ENCODE measurements at places on chromosomes 4 and X. TPM values are rescaled to one million over a fixed set of nuclear protein-coding genes. Genes with fewer than 3 reads are reported as not detected.

DNA sequence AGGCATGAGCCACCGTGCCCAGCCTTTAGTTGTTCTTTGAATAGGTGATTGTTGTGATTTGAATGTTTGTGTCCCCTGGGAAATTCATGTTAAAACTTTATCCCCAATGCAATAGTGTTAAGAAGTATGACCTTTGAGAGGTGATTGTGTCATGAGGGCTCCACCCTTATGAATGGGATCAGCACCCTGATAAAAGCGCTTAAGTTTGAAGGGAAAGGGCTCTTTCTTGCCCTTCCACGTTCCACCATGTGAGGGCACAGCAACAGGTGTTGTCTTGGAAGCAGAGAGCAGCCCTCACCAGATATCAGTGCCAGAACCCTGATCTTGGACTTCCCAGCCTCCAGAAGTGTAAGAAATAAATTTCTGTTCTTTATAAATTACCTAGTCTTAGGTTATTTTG lies 33.7 kb upstream of the RP2 start:
- no peak for DNase-seq

DNA sequence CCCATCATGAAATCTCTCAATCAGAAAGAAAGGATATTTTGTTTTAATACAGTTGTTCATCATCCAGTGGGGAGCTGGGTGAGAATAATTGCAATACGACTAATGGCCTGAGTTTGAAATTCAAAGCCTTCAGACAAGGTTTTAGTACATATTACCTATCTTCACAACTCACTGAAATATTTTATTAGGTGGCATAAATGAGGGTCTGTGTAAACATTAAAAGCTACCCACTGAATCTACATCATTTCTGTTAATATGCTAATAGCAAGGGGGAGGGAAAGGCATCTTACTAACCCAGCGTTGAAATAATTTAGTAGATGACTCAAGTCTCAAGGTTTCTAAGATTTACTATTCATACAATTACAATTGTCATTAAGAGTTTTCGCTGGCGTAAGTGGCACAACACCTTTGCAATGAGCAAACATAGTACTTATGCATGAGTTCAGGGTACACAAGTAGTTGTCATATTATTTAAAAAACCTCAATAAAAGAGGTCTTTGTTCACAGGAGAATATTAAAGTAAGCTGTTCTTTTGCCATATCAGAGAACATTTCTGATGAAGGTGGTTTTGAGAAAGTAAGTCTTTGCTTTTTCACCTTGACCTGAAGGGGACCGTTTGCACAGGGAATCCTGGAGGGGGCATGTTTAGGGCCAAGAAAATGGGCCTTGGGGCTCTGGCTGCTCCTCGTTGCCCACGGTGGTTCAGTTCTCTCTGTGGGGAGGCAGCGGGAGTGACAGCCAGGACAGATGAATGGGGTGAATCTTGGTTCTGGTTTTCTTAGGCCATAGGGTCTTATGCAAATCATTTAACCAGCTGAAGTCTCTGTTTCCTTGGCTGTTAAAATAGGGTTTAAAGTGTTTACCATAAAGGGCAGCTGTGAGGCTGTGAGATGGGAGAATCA lies 4.5 kb upstream of the RHOH start:
- no peak for DNase-seq

DNA sequence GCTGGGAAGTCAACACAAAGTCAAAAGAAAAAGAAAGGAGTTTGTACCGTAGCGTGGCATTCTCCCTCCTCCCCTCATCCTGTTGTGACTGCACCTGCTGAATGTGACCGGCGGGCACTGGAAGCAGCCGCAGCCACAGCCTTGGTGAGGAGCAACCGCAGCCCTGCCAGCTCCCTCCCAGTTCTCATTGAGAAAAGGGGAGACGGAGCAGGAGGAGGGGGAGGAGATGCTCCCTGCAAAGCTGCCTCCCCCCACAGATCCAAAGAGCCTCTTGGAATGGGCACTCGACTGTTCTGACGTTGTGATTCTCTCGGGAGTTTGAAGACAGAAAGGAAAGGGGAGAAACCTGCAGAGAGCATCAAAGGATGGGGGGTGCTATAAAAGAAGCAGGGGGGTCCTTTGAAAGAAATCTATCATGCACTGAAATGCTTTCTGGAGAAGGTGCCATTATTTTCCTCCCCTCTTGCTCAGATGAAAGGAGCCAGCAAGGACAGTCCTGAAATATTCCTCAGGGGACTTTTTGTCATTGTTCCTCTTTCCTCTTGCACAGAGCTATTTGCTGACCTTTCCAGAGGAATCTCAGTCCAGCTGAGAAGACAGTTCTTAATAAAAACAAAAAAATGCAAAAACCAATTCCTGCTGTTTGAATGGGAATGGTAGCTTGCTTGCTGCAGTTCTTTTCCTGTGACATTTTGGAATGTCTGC lies 429.7 kb downstream of the MAPK10 start:
- DNase-seq: no peak

GRCh38 chr4:146051223-146051622 lies 112.6 kb upstream of the ZNF827 start:
- no peak for DNase-seq

GRCh38 chrX:80765220-80765625 lies 44.5 kb downstream of the BRWD3 start:
- DNase-seq: no peak

GRCh38 chr4:83362492-83363329 lies 28.1 kb upstream of the HPSE start:
- DNase-seq: no peak

GRCh38 chrX:119398974-119399771 lies at the start of gene SLC25A43:
TSS of gene SLC25A43 (plus strand) at chrX:119399336. CDS start at chrX:119399404, 68 bp downstream.
- DNase-seq: no peak

- no peak for DNase-seq
These were observed 12.7 kb downstream of the FGFBP1 start for GRCh38 chr4:15925830-15926229.

DNA sequence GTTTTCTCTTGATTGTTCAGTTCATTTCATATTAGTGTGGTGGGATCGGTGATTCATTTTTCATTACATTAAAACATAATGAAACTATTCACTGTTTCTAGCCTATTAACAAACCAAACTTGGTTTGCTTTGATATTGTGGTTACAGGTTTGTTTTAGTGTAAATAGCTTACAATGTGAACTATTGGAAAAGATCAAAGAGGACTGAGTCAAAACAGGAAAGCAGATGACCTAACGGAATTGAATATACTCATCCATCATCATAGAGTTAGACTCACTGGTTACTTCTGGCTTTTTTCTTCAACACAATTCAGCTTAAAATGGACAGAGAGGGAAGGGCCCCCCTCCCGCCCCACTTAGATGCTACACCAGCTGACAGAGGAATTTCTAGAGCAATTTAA lies 616.2 kb upstream of the AADAT start:
- DNase-seq: no peak

GRCh38 chr4:74663631-74664030 lies 130.7 kb downstream of the BTC start:
- DNase-seq: no peak

- no peak for DNase-seq
These were observed 158.8 kb downstream of the CAMK2D start for GRCh38 chr4:113602646-113603228.

- DNase-seq: no peak
These were observed 469.0 kb upstream of the PRKX start for GRCh38 chrX:4182408-4182806.

DNA sequence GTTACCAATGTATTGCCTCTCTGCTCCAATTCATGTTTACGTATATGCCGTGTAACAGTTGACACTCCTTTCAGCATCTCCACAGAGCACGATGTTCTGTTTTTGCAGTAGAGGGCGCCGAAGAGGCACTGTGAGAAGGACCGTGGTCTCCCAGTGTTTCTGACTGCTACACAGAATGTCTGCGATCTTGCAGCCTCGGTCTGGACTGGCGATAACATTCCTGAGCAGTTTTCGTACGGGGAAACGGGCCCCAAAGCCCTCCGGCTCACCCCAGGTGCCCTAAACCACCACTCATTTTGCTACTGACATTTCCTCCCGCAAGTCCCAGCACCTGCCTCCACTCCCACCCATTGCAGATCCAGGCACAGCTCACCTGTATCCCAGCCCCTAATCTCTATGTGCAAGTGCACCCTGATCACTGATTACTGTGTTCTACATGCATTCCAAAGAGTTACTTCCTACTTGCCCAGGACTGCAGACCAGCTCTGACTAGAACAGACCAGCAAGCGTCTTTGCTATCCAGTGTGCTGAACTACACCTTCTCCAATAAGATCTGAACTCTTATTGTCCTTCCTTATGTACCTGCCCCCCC lies 12.4 kb upstream of the NFXL1 start:
- no peak for DNase-seq

- no peak for DNase-seq
These were observed 32.1 kb downstream of the TMEM131L start for GRCh38 chr4:153497988-153498967.

DNA sequence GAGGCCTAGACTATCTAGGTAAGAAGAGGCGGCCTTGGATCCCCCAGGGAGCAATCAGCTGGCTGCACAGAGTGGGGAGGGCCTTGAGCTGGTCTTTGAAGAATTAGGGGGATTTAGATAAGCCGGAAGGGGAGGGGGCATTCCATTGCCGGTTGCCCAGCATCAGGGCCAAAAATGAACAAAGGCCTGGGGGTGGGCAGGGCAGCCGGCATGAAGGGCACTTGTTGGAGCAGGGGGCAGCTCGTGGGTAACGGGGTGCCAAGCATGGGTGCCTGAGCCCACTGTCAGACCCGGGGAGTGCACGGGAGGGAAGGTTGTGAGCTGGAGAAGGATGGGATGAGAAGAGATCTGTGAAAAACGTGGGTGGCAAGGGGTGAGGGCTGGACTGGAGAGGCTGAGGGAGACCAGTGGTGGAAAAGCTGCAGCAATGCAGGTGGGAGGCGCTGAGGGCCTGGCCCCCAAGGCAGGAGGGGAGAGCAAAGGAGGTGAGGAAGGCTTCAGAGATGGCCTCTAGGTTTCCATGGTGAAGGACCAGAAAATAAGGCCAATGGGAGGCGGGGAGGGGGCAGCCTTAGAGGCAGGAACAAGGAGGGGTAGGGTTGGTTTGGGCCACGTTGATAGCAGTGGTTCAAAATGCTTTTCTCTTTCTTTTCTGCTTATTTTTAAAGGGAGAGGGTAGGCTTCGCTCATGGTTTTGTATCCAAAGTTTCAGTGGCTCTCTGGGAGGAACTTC lies 8.6 kb downstream of the KLF3 start:
- no peak for DNase-seq

- no peak for DNase-seq
These were observed 162.4 kb upstream of the GYPA start for GRCh38 chr4:144302704-144303536.

- DNase-seq: no peak
These were observed 88.1 kb upstream of the LCORL start for GRCh38 chr4:18109676-18110075.

DNA sequence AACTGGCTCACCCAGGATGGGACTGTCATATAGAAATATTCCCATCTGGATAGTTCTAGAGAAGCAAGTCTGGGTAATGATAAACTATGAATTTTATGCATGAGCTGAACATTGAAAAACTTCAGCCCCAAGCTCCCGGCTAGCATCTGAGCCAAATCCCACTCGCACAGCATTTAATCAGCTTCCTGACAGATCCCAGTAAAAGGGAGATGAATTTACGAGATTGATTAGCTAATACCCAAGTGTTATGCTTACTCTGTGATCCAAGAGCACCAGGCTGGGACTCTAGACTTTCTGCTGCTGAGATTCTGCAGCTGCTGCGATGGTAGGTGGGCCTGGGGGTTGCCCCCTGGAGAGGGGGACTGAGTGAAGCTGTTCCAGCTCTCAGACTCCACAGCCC lies 28.0 kb downstream of the FRMPD3 start:
- no peak for DNase-seq

GRCh38 chr4:48801016-48801715 lies 21.1 kb upstream of the FRYL start:
- DNase-seq: no peak

DNA sequence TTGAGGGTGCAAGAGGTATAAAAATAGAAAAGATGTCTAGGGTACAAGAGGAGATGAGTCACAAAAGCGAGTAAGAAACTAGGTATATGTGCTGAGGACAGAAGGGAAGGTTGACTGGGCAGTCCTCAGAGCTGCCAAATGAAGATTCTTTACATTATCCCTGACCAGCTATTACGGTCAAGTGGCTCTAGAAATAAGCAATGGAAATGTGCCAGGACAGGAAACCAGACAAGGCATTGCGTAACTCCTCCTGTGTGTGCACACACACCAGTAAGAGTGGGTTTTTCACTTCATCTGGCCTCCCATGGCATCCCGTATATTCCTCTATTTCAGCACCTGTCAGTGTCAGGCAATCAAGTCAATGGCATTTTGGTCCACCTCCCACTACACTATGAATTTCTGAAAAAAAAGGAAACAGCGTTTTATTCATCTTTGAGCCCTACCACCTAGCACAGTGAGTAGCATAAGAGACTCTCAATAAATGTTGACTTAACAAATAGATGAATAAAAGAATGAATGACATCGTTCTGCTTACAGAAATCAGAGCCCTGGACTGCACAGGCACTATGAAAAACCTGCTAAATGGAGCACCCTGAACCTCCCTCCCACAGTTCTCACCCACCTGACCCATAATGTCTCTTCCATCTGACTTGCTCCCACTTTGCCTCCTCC lies 62.6 kb upstream of the KLF3 start:
- DNase-seq: no peak

- no peak for DNase-seq
These were observed 165.2 kb downstream of the SLC39A8 start for GRCh38 chr4:102180046-102180445.

- no peak for DNase-seq
These were observed 146.4 kb downstream of the CPEB2 start for GRCh38 chr4:15148691-15149090.

DNA sequence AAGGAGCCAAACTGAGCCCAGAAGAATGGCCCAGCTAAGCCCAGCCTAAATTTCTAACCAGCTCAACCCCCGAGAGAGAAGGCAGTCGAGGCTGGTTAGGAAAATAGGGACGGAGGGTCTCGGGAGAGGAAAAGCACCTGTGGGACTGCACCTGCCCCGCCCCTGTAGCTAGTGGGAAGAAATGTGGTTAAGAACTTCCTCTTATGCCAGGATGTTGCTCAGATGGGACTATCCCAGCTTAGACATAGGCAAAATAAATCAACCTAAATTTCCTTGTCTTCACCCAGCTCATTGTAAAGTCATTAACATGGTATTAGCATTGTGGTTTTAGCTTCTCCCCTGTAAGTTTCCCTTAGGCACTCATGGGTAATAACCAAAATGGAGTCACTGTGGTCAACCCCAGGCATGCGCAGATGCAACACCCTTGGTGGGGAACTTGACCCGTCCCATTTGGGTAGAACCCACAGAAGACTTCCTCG lies 86.8 kb downstream of the ZNF718 start:
- DNase-seq: no peak

GRCh38 chr4:110926841-110927400 lies 304.0 kb upstream of the PITX2 start:
- no peak for DNase-seq

The CYSLTR1 gene
- 1.1 TPM for total RNA-seq

The C4orf51 gene
- total RNA-seq: not detected

The GRPR gene
- total RNA-seq: not detected

The GPRIN3 gene
- 1.2 TPM for total RNA-seq

The SMIM10L2A gene
- not detected for total RNA-seq

The MORC4 gene
- total RNA-seq: 7.8 TPM

The CLDN34 gene
- total RNA-seq: not detected

The MAGEA9B gene
- total RNA-seq: not detected

The TEX13C gene
- not detected for total RNA-seq

The HSFX3 gene
- not detected for total RNA-seq

The ZFP42 gene
- total RNA-seq: not detected

The TMSB15A gene
- total RNA-seq: not detected

The NXF3 gene
- total RNA-seq: 1.2 TPM

The STIM2 gene
- total RNA-seq: 4.3 TPM

The PJA1 gene
- 5.6 TPM for total RNA-seq
